T-cell (primary cell): ENCODE measurements at places on chromosomes 12 and 14.

- DNase-seq, result no peak
These were observed 265.3 kb upstream of the PRICKLE1 start for GRCh38 chr12:42854826-42855225.

DNA sequence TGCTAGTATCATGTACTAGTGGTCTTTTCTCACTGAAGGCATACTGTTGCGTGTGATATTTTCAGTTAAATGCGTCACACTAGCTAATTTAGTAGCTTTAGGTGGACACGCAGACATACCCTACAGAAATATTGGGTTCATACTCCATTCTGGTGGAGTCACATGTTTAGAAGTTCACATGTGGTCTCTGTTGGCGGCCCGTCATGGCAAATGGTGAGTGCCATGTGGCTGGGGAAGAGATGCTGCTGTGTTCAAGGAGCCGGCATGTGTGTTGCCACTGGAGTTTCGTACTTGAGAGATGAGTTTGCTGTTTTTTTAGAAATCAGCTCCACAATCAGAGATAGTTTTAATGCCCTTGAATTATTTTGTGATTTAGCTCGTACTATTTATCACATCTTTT, 454.6 kb downstream of the PCNX1 start:
- DNase-seq, result no peak

- no peak for DNase-seq
These were observed 357.8 kb upstream of the USP15 start for GRCh38 chr12:61902403-61902802.

DNA sequence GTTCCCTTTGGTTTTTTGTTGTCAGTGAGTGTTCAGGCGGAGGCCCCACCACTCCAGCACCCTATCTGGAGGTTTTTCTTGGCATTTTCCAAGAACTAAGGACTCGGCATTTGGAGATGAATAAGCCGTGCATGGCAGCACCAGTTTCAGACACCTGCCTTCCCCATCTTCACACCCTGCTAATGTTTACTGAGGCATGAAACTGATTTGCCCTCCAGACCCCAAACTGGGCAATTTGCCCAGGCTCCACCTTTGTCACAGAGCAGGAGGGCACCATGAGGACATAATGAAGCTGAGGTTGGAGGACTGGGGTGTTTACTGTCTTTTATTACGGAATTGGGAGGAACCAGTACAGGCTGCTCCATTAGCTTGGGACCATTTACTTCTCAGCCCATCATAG, 113.4 kb downstream of the LGMN start:
- DNase-seq, result no peak

- no peak for DNase-seq
These were observed 345.3 kb downstream of the RPL10L start for GRCh38 chr14:46306267-46306666.

DNA sequence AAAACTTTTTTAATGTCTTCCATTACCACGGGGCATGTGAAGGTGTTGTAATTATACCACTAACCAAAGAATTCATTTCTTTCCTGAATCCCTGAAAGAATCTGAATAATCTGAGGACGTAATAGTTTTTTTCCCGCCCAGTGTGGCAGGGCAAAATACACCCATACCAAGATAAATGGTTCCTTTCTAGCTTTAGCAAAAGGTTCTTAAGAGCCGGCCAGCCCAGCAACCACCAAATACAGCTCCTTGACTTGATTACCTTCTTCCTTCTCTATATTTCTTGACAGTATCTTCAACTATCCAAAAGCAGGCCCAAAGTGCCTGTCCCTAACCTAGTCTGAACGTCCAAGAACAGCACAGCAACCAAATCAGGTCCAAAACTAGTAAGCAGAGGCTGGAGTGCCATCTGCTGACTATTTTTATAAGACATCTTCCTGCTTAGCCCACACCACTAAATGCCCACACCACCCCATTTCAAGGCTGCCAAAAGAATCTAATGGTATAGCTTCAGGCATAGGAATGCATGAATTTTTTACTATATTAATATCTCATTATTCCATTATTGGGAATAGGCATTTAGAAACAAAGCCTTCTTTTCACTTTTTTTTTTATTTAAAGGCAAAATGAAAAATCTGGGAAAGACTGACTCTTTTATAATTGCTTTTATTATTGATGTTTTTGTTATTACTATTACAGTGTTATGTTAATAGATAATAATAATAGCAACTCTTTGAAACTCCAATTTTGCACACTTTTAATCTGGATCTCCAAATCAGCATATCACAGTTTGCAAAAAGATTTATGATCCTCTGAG, 524.4 kb downstream of the MED13L start:
- no peak for DNase-seq
